ENCODE measurements at places on chromosomes 2 and 18.

DNA sequence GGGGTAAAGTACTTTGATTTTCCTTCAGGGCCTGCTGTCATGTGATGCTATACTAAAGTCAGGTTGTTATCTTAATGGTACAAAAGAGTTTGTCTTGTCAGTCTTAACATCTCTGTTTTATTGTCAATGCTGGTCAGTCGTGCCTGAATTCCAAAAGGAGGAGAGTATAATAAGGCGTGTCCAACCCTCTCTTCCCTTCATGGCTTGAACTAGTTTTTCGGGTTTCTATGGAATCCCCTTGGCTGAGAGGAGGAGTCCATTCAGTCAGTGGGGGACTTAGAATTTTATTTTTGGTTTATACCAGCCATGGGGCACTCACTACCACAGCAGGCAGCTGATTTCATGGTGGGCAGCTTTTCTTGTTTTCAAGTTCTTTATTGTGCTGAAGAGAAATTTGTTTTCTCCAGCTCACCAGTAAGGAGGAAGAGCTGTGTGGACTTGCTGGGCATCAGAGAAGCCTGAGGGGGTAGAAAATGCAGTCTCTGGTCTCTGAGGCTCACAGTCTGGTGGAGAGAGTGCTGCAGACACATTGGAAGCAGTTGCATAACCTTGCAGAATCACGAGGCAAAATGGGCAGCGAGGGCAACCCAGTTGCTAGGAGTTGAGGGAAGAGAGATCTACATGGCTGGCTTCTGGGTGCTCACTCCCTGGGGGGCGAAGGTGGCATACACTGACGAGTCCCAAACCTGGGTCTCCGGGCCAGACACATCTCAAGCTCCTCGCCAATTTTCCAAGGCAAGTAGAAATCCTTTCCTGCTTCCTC lies 193.1 kb downstream of the ZBTB7C start:
- DNase-seq: no peak

DNA sequence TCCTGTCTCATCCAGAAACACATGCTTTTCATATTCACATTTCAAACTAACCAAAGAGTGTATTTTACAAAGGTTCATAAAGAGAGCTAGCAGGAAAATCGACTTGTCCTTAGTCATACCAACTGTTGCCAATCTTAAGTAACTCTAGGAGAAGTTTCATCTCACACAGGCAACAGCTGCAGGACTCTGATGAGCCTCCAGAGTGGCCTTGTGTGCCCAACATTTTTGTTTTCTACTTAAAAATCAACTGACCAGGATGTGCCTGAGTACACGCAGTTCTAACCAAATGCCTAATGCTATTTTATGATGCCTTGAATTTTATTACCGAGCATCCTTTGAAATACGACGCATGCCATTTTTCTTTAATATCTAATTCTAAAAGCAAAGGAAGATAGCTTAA lies 595.9 kb upstream of the LRRTM4 start:
- DNase-seq: no peak

DNA sequence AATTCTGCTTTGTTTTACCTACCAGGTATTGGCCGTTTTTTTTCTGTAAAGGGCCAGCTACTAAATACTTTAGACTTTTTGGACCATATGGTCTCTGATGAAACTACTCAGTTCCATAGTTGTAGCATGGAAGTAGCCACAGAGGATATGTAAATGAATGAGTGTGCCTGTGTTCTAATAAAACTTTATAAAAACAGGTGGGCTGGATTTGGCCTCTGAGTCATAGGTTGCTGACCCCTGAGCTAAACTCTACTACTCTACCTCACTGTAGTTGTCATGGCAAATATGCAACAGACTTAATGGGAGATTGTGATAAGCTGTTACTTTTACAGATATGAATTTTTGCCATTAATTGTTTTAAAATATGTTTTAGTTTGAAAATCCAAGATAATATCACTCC lies 19.7 kb downstream of the CLIP4 start:
- DNase-seq: no peak

- DNase-seq: no peak
Observed at GRCh38 chr2:68796295-68796905, 61.8 kb downstream of the ARHGAP25 start.

DNA sequence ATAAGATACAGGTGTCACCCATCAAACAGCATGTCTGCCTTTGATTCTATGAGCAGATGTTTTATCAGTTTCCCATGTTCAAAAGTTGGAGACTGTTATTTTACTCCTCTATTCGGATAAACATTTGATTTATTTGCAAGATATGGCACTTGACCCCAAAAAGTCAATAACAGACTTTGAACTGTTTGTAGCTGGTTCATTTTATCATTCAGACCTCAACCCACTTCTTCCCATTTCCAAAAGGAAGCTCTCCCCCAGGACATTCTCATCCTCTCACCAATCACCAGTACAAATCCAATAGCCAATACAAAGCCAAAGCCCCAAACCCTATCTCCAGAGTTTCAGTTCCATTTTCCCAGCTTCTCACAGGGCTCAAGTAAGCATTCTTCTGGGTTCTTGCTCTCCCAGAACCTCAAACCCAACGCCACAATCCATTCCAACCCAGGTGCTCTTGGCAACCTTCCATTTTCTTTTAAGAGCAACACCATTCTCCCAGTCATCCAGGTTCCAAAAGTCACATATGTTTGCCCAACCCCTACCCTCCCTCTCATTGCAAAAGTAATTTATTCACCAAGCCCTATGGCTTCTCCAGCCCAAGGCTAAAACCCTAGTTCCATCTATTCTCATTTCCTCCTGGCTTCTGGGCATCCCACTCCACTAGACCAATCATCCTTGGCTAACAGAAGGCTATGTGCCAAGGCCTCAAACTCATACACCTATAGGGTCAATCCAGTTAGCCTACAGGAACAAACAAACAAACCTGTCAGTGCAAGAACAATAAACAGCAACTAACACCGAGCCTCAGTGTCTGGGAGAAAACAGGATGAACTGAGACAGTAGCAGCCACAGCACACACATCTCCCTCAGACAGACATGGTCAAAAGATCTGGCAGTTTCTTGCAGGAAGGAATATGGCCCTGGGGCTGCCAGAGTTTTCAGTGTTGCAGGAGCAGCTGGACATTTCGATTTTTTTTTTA lies 9.2 kb downstream of the ACVR1 start:
- DNase-seq: no peak

DNA sequence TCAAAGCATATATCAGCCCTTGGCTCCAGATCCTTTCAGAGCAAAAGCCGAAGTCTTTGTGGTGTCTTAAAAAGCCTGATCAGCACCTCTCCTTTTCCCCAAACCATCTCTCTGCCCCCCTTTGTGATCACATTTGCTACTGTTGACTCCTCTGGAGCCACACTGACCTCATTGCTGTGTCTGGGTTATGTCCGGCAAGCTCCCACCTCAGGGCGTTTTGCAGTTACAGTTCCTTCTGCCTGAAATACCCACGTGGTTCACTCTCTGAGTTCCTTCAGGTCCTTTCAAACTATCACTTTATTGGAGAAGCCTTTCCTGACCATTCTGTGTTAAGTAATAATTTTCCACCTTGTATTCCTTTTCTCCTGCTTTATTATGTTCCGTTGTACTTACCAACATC lies 11.8 kb downstream of the C2orf69 start:
- DNase-seq: no peak

- no peak for DNase-seq
Observed at GRCh38 chr2:31384771-31385276, 29.7 kb downstream of the XDH start.

- no peak for DNase-seq
Observed at GRCh38 chr2:186523791-186524190, 37.7 kb downstream of the ZC3H15 start.

DNA sequence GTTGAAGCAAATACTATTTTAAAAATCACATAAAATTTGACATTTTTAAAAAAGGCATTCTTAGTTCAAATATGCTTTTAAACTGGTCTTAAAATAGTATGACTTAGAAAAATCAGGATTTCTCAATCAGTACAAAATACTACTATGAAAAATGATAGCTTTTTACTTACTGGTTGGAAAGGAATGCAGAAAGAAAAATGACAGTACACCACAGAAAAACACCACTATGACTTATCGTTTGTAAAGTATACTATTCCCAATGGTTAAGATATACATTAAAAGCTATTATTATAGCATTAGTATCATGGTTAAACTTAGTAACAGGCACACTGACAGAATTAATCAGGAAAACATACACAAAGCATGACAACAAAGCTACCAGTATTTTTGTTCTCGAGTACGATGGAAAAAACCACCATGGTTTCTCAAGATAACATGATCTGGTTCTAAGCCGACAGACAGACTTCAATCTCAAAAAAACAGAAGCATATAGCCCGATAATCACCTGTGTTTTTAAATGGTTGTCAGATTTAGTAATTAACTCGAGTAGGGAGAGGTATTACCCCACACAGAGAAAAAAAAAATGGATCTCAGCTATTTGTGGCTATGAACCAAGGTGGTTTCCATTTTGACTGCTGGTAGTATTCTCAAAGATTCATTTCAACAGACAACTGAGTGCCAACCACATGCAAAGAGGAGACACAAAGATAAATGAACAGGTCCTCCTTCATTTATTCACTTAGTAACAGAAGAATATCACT lies 39.1 kb downstream of the CUL3 start:
- DNase-seq: no peak

DNA sequence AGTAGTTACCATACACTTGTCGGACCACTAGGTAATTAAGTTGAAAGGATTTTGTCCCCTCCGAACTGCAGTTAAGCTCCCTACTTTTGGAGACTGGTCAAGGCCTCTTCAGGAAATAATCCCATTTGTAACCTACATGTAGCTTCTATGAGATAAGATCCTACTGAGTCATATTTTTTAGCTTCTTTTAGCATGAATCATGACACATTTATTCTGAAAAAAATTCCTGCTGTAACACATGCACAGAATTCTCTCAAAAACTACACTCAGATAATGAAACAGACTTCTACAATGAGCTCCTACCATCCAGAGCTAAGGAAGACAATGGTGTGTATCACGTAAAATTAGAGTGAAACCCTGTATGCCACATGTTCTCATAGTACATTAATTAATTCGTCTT lies 100.7 kb upstream of the CCDC195 start:
- DNase-seq: no peak

Measured in activated CD8-positive, alpha-beta memory T cell treated with anti-CD3 and anti-CD28 coated beads for 48 hours (primary cell).